ENCODE measurements at places on chromosomes 7 and 10.

GRCh38 chr10:9289811-9290210 is 1235.3 kb downstream of the GATA3 start:
- no peak for DNase-seq

DNA sequence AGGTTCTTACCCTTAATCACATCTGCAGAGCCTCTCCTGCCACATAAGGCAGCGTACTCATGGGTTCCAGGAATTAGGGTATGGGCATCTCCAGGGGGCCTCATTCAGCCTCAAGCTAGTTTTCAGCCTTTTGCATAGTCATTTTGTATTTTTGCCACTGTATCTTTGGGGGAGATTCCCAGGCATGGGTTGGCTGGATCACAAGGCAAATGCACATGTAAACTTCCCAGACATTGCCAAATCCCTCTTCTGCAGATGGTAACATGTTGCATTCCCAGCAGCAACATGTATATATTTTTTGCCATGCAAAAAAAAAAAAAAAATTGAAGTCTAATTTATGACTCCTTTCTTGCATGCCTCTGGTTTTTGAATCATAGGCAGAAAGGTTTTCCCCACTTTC is 595.4 kb upstream of the FOXK1 start:
- no peak for DNase-seq

- DNase-seq: no peak
Observed at GRCh38 chr7:4138866-4139265, 543.2 kb upstream of the FOXK1 start.

- no peak for DNase-seq
Observed at GRCh38 chr7:112770051-112770450, 20.1 kb downstream of the TMEM168 start.

DNA sequence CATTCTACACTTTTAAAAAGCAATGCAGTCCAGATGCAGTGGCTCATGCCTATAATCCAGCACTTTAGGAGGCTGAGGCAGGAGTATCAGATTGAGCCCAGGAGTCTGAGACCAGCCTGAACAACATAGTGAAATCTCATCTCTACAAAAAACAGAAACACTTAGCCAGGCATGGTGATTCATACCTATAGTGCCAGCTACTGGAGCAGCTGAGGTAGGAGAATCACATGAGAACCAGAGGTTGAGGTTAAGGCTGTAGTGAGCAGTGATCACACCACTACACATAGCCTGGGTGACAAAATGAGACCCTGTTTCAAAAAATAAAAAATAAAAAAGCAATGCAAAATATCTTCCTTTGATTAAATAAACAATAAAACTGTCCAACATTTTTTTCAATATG is 205.2 kb downstream of the GRM8 start:
- DNase-seq: no peak

GRCh38 chr7:26618898-26619297 is 245.5 kb downstream of the SKAP2 start:
- no peak for DNase-seq

DNA sequence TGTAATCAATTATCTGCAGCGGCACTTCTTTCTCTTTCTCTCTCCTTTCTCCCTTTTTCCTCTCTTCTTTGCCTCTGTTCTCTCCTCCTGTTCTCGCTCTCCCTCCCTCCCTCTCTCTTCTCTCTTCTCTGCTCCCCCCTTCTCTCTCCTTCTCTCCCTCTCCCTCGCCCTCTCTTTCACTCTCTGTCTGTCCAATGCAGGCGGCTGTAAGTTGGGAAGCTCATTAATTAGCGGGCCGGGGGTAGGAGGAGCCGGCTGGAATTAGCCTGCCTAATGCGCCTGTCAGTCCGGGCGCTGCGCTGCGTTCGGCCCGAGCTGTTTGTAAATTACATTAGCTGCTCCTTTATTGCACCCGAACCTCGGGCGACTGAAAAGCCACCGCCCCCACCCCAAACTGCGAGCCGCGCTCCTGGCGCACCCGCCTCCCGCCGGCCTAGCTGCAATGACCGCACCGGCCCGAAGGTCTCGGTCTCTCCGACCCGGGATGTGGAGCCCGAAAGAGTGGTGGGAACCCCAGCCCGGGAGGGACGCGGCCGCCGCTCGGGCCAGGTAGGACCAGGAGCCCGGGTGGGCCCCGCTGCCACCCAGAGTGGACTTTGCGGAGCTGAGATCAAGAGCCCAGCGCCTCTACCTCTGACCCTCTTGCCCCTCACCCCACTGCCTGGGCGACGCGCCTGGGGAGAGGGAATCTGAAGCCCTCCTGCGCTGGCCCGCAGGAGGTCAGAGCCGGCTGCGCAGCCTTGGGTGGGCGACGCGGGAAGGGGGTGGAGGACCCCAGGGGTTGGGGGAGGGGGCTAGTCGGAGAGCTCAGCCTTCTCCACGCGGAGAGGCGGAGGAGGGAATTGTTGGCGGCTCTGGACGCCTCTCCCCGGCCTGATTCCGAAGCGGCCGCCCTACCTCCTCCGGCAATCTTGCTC is at the start of gene LBX1:
Gene LBX1 (minus strand): TSS at position 198 of the 917 bp plus-strand sequence. CDS start 648 bp downstream, outside the sequence.
- DNase-seq: no peak

DNA sequence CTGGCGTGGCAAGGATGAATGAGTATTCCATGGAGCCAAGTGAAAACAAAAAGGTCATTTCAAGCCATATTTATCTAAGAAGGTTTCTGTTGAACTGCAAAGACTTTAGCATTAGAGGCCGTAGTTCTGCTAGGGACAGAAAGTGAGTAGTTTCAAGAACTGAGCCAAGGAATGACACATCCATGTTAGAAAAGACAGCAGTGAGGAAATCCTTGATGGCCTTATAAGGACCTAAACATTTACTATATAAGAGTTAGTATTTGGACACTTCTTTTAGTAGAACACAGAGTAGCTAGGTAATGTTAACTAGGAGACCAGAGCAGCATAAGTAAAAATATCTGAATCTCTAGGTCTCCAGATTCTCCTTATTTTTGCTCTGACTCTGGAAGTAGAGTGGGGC is 329.8 kb upstream of the SEMA3D start:
- no peak for DNase-seq

GRCh38 chr10:12960941-12961340 is 40.6 kb downstream of the CCDC3 start:
- no peak for DNase-seq

DNA sequence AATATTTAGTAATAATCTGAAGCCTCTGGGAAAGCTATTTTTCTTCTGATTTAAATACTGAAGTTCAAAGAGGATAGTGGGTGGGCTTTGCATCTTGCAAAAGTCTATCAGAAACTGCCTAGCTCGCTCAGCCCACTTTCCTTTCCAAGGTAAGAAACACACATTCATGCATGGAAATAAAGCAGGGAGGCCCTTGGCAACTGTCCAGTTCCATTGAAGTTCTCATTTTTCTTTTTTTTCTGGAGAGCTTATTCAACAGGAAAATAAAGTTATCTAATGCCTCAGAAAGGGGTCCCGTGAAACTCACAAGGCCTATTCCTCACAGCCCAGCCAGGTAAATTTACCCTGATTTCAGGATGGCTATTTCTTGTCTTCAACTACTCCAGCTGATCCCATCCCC is 654.9 kb downstream of the KCNMA1 start:
- no peak for DNase-seq

- DNase-seq: no peak
Observed at GRCh38 chr7:117014099-117014656, 60.9 kb downstream of the ST7 start.

- no peak for DNase-seq
Observed at GRCh38 chr10:22455068-22455857, 110.0 kb downstream of the SPAG6 start.

- DNase-seq: peak; percentile 81
Observed at GRCh38 chr10:79266543-79267312, 80.5 kb upstream of the PPIF start.

GRCh38 chr10:122421742-122422141 is 32.7 kb upstream of the ARMS2 start:
- no peak for DNase-seq

GRCh38 chr10:33065111-33065510 is 107.1 kb upstream of the ITGB1 start:
- DNase-seq: no peak

DNA sequence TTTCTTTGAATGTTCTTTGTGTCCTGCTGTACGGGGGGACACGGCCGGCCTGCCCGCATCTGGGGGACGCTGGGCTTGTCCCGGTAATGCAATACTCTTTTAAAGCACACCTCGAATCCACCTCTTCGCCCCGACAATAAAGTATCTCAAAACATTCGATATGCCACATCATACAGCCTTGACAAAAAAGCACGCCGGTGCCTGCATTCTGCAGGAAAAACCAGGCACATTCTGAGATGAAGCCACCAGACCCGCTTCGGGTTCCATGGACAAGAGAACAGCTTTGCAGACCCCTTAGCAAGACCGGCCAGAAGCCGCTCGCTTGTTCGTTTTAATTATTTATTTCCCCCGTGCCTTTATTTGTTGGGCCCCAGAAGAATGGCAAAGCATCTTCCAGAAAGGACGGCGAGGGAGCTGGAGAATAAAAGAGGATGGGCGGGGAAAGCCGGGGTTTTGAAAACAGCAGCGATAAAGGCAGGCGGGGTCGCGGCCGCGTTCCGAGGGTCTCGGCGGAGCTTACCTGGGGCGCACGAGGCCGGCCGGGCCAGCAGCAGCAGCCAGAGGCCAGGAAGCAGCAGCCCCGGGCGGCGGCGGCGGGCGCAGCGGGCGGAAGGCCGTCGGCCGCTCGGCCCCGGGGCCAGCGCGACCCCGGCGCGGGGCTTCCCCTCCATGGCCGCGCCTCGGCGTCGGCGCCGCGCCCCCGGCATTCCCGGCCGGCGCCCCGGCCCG is 462 bp downstream of the KIAA1549 start:
- no peak for DNase-seq

- DNase-seq: no peak
Observed at GRCh38 chr10:17348011-17348500, 106.3 kb downstream of the ST8SIA6 start.

DNA sequence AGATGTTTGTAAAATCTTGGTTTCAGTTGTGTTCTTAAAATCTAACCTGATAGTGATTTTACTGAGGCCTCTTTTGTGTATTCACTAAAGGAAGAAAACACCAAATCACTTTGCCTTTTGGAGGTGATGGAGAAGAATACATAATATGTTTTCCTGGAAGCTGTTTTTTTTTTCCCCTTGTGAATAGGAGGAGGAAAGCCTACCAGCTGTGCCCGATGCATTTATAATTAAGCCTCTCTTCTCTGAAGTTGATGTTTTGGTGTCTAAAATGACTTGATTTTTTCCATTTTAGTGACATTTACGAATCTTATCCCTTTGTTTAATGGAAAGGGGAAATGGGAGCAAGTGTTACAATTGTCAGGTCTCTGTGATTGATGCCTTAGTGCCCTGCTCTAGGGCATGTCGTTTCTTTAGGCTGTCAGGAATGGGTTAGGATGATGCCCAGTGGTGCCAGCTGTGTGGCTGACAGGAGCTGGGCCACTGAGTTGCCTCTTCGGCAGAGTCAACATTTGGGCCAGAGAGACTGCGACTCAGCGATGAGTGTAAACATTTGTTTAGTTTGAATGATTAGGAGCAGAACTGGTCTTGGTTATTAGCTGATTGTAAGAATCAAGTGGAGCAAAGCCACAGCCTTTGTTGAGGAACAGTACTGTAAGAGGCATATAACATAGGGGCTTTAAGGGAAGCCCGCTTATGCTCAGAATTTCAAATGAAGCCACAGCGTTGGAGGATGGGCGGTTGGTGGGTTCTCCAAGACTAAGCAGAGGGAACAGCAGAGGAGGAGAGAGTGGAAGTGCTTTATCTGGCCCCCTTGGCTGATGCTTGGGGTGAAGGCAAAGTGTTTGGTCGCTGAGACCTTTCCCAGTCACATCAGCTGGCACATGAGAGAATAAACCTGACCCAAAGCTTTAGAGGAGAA is 81.6 kb downstream of the CDK14 start:
- DNase-seq: no peak

- DNase-seq: no peak
Observed at GRCh38 chr10:87850742-87851205, 12.6 kb downstream of the KLLN start.

DNA sequence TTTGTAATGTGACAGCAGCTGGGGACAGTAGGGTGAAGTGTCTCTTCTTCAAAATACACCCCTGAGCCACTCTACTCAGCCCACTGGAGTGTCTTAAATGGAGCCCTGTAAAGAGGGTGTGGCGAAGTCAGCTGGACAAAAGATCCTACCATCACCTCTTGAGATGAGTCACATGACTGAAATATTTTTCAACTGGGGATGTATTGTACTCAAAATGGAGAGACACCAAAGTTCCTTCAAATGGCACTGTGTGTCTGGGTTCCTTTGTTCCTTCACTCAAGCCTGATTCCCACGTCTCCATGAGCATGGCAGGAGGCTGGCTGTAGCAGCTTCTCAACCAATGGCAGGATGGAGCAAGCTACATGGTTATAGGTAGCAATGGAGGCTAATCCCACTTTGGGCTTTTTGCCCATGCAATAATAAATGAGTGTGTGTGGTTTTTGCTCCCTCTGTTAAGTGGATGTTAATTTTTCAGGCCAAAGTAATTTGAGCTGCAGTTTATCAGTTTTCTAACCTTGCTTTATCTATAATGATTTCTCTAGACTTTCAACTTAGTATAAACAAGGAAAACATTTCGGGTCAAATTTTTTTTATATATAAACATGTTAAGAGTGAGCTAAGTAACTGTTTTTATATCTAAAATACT is 68.2 kb downstream of the CLEC2L start:
- no peak for DNase-seq

DNA sequence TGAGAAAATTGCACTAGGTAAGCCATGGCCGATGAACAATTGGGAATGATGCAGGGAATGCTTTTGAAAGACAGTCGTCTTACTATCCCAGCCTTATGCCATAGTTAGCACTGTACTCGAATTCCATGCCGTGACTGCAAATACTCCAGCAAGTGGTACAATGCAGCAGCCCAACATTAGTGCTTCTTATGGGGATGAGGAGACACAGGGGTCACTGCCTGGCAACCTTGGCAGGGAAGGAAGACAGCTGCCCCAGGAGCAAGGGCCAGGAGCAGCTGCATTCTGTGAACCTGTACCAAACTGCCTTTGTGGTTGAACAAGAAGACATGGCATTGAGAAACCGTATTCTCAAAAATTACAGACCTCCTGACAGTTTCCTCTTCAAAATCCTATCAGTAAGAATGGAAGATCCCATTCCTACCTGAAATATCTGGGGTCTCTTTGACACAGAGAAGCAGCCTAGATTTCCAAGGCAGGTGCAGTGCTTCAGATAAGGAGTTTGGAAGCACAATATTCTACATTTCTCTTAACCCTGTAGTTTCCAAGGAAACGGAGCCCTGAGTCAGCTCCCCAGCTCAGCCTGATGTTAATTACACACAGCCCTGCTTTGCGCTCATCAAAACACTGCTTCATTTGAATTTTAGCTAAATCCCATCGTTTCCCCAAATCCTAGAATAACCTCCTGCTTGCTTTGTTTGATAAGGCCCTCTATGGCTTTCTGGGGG is 49.0 kb upstream of the FRMD4A start:
- DNase-seq: no peak

DNA sequence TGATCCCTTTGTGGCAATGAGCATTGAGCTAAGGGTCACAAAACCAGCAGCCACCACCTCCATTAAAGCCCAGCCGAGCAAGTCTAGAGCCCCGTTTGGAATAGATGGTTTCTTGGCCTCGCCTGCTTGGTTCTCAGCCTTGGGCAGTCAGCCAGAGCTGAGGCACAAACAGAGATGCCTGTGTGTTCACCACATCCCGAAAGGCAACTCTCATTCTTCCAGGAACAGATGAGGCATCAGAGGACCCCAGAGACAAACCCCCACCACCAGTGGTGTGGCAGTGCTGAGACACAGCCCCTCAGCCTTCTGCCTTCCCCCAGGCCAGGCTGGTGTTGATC is 203.3 kb upstream of the ZMIZ1 start:
- DNase-seq: no peak

All from BJ (cell line).